ENCODE measurements at places on chromosomes 3 and 15. TPM values are rescaled to one million over a fixed set of nuclear protein-coding genes. Genes with fewer than 3 reads are reported as not detected.

The MYL3 gene
- 6.7 TPM for polyA plus RNA-seq

The C2CD4B gene
- polyA plus RNA-seq, result 0.33 TPM

The MKRN3 gene
- polyA plus RNA-seq, result 0.26 TPM

The LYZL4 gene
- 0.45 TPM for polyA plus RNA-seq

The HRG gene
- polyA plus RNA-seq, result not detected

The MYLK gene
- 22.6 TPM for polyA plus RNA-seq

The CEP152 gene
- polyA plus RNA-seq, result 1.3 TPM

The APBA2 gene
- 6.6 TPM for polyA plus RNA-seq

The SAMMSON gene
- not detected for polyA plus RNA-seq

The PCOLCE2 gene
- polyA plus RNA-seq, result 9.1 TPM

- DNase-seq, result no peak
Observed at GRCh38 chr3:193510154-193510553, 44.5 kb downstream of the ATP13A4 start.

DNA sequence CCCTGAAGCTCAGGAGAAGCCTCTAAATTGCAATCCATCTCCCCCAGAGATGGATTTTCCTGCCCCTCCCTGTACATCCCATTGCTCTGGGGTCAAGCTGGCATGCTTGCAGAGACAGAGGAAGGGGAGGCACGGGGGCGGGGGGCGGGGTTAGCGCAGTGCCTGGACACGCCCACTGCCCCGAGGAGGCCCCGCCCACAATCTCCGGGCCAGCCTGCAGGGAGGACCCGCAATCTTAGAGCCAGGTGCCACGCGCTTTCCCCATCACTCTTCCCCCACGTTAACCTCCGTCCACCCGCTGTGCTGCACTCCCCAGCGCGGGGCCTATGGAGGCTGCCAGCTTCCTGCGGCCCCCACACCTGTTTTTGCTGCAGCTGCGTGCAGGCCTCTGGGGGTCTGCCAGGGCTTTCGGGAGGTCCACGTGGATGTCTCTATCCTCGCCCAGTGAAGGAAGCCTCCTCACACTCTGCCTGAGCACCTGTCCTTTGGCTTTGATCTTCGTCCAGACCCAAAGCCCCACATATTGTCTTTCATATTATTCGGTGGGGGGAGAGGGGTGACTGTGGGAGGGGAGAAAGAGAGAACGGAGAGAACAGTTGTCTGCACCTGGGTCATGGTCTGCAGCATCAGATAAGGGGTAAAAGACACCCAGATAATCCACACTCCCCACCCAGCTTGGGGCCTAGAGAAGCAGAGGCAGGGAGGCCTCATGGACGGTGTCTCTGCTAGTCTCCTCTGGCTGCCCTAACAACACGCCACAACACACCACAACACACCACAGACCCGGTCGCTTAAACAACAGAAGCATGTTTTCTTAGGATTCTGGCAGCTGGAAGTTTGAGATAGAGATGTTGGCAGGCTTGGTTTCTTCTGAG is 118.0 kb upstream of the MEF2A start:
- no peak for DNase-seq

DNA sequence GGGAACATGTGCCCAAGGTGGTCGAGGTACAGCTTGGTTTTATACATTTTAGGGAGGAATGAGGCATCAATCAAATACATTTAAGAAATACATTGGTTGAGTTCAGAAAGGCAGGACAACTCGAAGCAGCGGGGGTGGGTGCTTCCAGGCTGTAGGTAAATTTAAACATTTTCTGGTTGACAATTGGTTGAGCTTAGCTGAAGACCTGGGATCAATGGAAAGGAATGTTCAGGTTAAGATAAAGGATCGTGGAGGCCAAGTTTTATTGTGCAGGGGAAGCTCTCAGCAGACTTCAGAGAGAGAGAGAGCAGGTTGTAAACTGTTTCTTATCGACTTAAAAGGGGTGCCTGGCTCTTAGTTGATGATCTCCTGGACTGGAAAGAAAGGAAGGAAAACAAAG is 11.3 kb downstream of the CPN2 start:
- DNase-seq, result no peak

DNA sequence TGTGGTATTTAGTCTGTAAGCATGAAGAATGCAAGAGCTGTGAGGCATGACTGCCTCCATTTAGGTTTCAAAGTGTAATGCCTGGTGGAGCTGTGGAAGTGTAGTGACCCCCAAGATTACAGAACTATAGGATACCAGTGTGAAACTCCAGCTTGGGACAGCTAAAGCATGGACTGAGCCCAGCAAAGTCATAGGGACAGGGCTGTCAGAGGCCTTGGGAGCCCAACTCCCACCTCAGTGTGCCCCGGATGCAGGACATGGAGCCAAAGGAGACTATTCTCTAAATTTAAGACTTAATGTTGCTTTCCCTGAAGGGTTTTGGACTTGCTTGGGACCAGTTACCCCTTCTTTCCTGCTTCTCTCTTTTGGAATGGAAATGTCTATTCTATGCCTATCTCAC is 10.8 kb downstream of the GPR15 start:
- DNase-seq, result no peak

- no peak for DNase-seq
Observed at GRCh38 chr15:58762731-58763130, 8.4 kb upstream of the MINDY2 start.

DNA sequence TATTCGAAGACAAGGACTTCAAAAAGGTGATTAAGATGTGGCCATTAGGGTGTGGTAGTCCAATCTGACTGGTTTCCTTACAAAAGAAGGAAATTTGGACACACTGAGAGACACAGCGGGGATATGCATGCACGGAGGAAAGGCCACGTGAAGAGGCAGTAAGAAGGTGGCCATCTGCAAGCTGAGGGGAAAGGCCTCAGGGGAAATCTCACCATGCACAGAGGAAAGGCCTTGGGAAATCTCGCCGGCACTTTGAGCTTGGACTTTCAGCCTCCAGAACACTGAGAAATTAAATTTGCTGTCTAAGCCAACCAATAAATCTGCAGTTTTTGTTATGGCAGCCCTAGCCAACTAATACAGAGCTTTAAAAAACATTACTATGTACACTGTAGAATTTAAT is 78.8 kb downstream of the DLG1 start:
- no peak for DNase-seq

DNA sequence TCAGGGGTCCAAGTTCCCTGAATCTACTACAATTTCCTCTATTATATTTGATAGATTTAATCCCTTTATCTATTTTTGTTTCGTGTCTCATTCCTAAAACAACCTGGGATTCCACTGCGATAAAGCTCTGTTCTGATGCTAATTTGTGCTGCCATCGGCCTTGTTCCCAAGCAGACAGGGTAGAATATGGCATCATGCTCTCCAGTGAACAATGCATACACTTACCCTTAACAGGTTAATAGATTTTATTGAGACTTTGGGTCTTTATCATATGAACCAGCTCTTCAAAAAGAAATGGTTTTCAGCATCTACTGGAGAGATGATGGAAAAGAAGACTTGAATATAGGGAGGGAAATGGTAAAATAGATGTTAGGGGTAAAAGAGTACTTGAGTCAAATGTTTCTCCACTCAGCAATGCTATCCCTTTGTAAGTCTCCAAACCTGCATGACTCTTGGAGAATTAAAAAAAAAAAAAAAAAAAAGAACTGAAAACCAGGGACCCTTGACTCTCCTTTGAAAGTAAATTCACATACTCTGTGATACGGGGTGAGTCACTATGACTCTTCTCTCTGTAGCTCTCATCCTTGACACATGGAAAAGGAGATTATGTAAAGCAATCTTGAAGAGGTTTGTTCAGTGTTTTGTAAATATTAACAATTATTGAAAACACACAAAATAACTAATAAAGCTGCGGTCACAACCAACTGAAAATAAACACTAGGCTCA is 268.8 kb downstream of the ZBTB20 start:
- no peak for DNase-seq

DNA sequence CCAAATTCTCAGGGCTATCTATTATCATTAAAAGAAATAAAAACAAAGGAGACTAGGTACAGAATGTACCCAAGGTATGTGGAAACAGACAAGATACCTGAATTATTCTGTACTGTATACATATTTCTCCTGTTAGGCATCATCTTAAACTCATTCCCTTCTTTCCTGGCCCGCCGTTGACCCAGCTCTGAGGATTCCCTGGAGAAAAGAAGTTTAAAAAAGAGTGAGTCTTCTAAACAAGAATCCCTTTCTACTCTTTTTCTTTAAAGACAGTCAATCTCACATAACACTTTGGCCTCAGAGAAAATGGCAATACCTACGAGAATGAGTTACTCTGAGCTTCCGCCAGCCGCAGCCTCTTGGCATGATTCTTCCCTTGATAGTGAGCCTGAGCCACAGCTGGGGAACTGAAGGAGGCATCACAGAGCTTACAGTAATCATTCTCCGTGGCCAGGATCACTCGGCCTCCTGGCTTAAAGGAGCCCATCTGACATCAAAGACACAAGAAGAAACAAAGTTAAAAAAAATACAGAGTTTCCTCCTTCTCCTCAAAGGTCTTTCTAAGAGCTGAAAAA is 44.2 kb downstream of the ZMAT3 start:
- DNase-seq, result no peak

DNA sequence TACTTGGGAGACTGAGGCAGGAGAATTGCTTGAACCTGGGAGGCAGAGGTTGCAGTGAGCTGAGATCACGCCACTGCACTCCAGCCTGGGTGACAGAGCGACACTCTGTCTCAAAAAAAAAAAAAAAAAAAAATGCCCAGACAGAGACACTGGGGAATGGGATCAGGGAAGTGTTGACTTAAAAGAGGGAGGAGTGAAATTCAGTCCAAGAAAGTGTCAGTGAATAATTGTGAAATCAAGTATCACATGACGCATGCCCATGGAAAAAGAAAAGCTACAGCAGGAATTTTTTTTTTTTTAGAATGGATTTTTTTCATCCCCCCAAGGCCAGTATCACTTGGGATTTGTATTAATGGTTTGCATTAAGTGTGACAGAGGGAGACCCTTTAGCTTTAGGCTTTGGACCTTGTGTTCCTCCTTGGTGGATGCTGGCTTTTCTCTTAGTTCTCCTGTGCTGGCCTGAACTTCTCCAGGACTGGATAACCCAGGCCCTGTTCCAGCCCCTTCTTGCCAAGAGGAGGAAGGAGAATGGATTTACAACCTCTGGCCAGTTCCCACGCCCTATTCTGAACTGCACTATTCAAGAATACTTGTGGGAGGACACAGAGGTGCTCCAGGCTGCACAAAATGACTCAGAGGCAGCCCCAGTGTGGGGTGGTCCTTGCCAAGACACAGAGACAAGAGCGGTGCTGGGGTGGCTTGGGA is 36.7 kb upstream of the ZNF774 start:
- no peak for DNase-seq

DNA sequence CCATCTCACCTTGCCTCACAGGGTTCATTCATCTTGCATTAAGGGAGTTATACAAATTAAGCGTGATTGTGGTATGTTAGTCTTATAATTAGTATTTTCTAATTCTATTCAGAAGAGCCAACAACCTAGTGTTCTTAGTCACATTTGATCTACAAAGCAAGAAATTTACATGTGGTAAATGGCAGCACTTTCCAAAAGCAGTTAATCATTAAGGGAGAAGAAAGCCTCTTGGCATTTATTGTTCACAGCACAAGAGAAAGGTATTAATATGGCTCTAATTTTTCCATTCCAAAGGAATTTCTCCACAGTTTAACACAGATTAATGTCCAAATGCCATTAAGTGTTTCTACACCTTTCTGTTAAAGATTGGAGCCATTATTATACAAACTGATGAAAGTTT is 1077.1 kb downstream of the ZPLD1 start:
- DNase-seq, result no peak

DNA sequence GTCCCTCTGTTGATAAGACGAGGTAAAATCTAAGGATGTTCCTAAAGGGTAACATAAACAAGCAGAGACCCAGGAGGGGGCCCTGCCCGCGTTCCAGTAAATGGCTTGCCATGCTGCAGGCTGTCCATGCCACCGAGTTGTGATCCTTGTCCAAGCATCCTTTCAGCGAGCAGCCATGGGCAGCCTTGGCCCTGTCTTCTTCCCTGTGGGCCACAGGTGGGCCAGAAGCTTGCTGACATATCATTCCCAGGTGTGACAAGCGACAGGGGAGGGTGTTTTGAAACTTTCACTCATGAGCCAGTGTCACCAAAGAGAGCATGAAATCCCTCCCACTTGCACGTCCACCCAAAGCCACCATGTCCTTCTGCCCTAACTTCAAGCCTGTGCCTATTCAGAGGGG is 53.7 kb downstream of the PCSK6 start:
- DNase-seq, result peak; percentile 62

- DNase-seq, result no peak
Observed at GRCh38 chr3:148790851-148791735, 36.5 kb upstream of the CPB1 start.

- no peak for DNase-seq
Observed at GRCh38 chr3:156620260-156620659, 54.1 kb upstream of the TIPARP start.

- no peak for DNase-seq
Observed at GRCh38 chr15:49715211-49715610, 94.4 kb downstream of the DTWD1 start.

- no peak for DNase-seq
Observed at GRCh38 chr3:94673876-94674275, 611.0 kb downstream of the NSUN3 start.

DNA sequence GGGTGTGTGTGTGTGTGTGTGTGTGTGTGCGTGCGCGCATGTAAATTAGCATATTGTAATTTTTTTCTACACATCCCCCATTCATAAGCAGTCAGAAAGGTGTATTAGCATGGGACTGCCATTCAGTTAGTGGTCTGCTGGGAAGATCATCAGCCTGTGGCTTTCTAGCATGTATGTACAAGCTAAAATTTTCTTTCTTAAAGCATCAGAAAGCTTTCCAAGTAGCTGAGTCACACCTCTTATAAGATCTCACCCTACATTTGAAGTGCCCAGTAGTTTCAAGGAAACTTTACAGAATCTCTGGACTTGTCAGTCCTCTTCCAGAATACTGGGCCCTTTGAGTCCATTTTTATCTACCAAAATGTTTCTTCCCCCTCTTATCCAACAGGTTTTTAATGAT is 411.4 kb upstream of the TPRG1 start:
- no peak for DNase-seq

DNA sequence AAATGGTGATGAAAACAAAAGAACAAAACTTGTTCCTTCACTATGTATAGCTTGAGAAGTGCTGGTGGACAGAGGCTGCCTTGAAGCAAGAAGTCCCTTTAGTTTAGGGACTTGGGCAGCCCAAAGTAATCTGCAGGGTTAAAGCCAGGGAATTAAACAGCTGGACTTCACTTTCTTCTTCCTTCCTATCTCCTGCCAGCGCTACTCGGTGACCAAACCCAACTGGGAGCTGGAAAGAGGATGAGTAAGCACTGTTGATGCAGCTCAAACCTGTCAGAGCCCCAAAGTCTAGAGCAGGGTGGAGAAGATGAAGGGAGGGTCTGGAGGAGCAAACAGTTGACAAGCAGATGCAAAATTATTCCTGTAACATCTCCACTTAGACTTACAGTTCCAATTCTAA is 73.1 kb upstream of the FBN1 start:
- DNase-seq, result no peak

Measured in spleen (tissue), 13 donors.